ENCODE measurements at places on chromosomes 1 and 21.

- DNase-seq, result peak; percentile 39
Measured at GRCh38 chr1:230788561-230789275, 41.5 kb downstream of the CAPN9 start.

- no peak for DNase-seq
Measured at GRCh38 chr1:93374334-93375106, 28.8 kb downstream of the DR1 start.

DNA sequence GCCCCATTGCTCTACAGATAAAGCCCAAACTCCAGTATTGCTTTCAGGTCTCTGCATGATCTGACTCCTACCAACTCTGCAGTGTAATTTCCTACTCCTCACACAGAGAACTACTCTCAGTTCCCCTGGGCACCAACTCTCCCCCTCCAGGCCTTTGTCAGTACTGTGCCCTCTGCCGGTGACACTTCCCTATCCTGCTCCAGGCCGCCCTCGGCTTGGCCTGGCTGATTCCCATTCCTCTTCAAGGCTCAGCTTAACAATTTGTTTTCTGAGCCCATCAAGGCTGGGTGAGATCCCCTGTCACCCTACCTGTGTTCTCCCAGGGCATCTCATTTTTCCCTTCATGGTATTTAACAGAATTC, 2.6 kb downstream of the SLAMF8 start:
- DNase-seq, result no peak

DNA sequence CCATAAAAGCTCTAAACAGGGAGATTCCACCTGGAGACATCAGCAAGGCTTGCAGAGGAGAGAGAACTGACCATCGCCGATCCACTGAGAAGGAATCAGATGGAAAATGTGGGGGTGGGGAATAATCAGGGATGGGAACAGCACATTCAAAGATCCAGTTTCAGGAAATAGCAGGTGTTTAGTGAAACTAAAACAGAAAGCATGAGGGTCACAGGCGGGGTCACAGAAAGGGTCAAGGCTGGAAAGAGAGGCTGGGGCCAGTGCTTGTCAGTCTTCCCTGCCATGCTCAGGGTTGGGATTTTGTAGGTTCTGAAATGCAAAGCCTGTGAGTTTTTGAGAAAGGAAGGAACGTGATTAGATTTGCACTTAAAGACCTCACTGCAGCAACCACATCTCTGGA, 103.2 kb downstream of the HLCS start:
- DNase-seq, result no peak

DNA sequence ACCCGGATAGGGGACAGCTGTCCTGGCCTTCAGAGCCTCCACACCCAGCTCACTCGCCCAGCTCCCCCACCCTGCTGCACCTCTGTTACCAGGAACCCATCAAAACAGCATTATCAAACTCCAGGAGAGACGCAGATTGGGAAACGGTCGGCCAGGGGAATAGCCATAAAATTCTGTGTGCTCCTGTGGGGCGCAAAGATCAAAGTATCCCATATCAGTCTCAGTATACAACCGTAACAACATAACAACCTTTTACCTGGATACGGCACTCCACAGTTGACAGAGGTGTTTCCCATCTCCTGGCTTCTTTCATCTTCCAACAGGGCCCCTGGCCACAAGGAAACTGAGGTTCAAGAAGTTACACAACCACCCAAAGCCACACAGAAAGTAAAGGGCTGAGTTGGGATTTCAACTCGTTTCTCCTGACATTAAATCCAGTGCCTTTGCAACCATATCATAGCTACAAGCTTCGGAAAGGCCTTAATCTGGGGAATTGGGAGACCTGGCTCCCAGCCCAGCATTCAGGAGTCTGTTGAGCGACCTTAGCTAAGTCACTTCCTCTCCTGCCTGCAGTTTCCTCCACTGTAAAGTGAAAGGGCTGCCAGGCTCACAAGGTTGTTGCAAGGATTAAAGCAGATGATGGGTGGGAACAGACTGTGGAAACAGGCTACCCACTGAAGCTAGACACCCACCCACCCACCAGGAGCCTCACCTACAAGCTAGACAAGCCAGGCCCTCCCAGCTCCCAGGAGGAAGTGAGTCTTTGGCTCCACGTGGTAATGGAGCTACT, 8.1 kb upstream of the EPHB2 start:
- DNase-seq, result no peak
